AG09319 (cell line): ENCODE measurements at places on chromosomes 2 and 18.

GRCh38 chr2:111897924-111898702 lies at the start of gene MERTK:
Gene MERTK (plus strand): TSS chr2:111898607. CDS start chr2:111898736, 129 bp downstream.
- DNase-seq: no peak

GRCh38 chr2:219946021-219946420 lies 318.6 kb downstream of the SLC4A3 start:
- no peak for DNase-seq

GRCh38 chr2:11104794-11105660 lies 50.2 kb upstream of the SLC66A3 start:
- DNase-seq: no peak

- DNase-seq: no peak
Observed at GRCh38 chr2:233331536-233331935, 22.8 kb upstream of the DGKD start.

GRCh38 chr2:159875083-159875482 lies 77.1 kb upstream of the CD302 start:
- DNase-seq: no peak

GRCh38 chr2:150624001-150624401 lies 136.5 kb upstream of the RND3 start:
- DNase-seq: no peak

GRCh38 chr2:100857915-100858314 lies 38.0 kb downstream of the NPAS2 start:
- DNase-seq: peak; percentile 78

DNA sequence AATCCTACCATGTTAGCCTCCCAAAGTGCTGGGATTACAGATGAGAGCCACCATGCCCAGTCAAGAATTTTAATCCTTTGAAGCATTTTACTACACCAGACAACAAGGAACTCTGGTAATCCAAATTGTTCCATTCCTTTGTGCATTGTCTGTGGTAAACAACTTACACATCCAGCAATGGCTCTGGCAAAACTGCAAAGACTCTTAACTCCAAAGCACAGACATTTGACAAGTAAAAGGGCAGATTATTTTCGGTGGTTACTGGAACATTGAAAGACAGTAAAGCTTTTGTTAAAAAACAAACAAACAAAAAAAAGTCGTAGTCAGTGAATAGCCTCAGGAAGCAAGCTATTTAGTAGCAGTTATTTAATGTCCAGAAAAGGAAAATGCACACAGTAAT lies 33.2 kb upstream of the RMND5A start:
- no peak for DNase-seq

- DNase-seq: no peak
Observed at GRCh38 chr2:42102591-42103450, 55.0 kb downstream of the PKDCC start.

GRCh38 chr2:160257041-160257742 lies 57.1 kb upstream of the ITGB6 start:
- DNase-seq: no peak

DNA sequence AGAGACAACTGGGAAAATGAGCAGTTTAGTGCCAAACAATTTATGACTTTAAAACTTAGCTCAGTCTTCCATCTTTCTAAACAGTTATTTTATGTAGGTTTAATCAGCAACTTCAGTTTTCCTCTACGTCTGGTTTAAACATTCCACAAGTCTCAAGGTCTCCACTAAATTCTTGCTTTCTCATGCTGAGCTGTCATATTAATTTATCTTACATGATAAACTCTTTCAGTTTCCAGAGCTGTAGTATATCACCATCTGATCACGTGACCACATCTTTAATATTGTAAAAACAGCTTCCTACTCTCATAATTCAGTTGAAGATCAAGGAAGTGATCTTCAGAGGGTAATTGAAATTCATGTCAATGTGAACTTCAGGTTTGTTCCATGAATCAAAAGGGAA lies 158.6 kb downstream of the ZNF804A start:
- DNase-seq: no peak

DNA sequence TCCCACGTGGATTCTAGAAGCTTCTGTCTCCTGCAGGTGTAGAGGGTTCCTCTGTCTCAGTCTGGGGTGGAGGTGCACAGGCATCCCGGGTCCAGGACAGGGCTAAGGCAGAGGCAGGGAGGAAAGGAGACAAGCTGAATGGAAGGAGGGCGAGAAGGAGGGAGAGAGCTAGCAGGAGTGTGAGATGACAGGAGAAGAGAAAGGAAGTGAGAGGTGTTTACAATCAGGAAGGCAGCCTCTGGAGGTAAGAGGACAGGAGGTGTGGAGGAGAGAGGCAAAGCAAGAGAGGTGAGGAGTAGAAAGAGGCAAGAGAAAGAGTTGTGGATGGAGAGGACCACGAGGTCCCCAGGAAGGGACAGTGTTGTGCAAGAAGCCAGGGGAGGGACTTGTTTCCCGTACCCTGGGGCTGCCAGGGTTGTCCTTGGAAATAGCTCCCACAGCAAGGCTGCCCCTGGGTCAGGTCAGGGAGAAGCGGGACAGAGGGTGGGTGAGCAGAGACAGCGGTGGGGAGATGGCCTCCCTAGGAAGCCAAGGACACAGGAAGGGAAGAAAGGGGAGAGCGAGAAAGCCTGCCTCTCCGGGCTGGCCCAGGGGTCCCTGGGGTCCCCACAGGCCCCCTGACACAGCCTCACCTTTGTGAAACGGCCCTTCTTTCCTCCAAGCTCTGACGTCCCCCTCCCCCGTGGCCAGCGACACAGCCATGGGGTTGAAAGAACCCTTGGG lies 136.9 kb downstream of the CYP26B1 start:
- no peak for DNase-seq

GRCh38 chr18:79955302-79956075 lies 4.0 kb upstream of the SLC66A2 start:
- DNase-seq: no peak

DNA sequence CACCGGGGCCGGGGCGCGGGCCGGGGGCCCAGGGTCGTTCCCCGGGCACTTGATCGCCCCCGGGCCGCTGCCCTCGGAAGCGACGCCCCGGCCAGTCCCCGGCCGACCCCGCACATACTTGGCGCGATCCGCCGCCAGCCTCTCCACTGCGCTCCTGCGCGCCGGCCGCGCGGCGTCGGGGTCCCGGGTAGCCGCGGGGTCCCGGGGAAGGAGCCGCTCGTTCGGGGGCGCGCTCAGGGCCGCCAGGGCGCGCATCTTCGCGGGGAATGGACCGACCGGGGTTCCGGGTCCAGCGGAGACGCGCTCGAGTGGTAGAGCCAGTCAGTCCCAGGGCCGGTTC lies 204 bp downstream of the FAM110C start:
- DNase-seq: no peak

- no peak for DNase-seq
Observed at GRCh38 chr2:71721669-71722068, 268.3 kb downstream of the DYSF start.

DNA sequence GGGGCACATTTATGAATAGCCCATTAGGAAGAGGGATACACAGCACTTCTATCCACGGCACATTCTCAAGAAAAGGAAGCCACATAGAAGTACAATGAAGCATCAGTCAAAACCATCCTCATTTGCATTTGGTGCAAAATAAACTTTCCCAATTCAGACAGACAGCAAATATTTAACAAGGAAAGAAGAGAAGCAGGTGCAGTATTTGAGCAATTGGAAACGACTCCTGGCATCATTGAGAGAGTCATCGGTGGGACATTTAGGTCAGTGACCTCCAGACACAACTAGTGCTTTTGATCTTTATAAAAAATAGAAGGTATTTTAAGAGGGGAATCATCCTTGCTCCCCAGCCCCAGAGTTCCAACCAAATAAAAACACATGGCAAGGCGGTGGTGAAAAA lies 118.0 kb downstream of the MREG start:
- DNase-seq: no peak

GRCh38 chr2:24576617-24577016 lies 85.6 kb downstream of the NCOA1 start:
- DNase-seq: no peak

GRCh38 chr2:30072250-30072842 lies 74.5 kb upstream of the YPEL5 start:
- peak; percentile 40 for DNase-seq

DNA sequence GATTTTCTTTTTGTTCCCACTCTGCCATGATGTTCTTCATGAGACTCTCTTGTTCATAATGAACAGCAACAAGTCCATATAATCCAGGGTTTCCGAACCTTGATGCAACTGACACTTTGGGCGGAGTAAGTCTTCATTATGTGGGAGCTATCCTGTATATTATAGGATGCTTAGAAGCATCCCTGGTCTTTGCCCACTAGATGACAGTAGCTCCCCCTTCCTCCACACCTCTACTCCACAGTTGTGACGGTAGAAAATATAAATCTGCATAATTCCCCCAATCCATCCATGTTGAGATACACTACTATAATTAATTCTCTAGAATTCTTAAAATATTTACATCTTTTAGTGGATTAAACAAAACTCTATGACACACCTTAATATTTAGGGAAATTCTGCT lies 482.2 kb upstream of the CELF4 start:
- no peak for DNase-seq

GRCh38 chr18:79768745-79769144 lies 29.0 kb upstream of the KCNG2 start:
- no peak for DNase-seq

DNA sequence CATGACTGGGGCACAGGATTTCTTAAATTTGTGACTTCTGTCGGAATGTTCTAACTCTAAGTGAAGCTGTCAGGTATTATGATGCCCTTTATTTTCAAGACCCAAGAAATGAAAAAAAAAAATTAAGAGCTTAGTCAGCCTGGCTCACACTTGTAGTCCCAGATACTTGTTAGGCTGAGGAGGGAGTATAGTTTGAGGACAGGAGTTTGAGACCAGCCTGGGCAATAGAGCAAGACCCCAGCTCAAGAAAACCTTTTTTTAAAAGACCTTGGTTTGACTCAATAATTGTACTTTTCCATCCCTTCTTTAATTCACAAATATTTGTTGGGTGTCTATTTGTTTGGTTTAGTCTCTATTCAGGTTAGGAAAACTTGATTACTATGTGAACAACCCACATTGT lies 310.0 kb downstream of the STK39 start:
- no peak for DNase-seq

DNA sequence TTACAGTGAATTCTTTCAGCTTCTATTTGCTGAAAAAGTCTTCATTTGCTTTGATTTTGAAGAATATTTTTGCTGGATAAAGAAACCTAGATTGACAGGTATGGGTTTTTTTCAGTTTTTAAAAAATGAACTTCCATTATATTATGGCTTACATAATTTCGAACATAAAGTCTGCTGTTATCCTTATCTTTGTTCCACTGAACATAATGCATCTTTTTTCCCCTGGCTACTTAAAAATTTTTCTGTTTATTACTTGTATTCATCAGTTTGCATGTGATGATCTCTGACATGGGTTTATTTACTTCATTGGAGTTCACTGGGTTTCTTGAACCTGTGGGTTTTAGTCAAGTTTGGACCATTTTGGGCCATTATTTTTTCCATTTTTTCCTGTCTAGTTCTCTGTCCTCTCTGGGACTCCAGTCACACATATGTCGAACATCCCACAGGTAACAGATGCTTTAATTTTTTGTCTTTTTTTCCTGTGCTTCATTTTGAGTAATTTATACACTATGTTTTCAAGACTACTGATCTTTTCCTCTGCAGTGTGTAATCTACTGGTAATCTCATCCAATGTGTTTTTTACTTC lies 33.1 kb downstream of the SEC11C start:
- no peak for DNase-seq

DNA sequence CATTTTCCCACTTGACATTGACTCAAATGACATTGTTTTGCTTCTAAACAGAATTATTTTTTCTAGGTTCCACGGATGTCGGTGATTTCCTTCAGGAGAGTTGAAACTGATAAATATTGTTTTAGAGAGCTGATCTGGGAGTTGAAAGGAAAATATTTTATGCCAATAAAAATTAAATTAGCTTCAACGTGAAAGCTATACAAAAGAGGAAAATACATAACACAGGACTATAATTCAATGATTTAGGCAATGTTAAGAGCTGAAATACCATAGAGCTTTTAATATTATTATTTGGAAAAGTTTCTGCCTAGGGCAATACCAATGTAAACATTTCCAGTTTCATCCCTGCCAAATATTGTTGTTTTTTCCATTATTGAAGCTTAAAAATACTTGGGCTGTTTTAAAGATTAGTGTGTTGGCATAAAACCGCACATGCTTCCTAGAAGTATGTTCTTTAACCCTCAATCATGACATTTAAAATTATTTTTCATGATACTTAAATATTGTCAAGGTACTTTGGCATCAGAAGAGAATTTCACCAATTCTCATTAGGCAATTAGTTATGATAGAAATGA lies 18.6 kb upstream of the PDE1A start:
- DNase-seq: no peak

DNA sequence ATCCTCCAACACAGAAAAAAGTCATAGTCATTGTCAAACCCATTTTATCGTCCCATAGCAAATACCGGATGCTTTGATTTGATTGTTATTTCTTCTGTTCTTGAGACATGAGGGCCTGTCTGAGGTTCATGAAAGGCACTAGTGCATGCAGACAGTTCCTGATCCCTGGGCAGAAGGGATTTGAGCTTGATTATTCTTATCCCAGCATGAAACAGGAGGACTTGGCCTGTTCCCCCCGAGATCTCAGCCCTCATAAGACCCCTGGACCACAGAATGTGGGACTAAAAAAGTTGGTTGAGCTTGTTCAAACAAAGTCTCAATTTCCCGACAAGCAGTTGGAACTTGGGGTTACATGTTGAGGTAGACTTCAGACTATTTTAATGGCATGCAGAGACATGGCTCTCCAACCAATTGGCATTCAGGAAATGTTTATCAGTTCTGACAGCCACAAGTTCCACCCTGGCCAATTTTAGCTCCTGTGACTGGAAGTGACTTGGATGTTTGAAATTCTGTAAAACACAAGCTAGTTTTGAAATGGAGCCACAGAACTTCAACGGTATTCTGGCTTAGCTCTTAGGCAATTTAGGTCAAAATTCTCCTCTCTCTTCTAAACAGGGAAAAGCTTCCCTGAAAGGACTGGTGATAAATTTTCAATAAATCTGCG lies 366.9 kb upstream of the SLC14A2 start:
- peak; percentile 63 for DNase-seq

DNA sequence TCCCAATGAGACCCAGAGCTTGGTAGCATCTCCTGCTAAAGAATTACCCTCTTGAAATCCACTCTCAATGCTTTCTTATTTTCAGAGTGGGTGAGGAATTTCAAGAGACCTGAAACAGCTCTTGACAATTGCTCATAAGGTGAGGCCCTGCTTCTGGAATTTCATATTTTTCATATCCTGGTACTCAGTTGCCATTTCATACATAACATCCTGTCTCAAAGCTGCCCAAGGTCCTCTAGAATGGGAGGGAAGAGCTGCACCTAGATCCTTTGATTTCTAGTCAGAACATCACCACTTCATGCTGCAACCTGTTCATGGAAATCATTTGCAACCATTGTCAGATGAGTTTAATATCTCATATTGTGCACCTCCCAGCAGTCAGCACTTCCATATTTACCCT lies 404.8 kb upstream of the GALNT5 start:
- no peak for DNase-seq

- DNase-seq: no peak
Observed at GRCh38 chr2:7813541-7814292, 868.1 kb upstream of the ID2 start.

GRCh38 chr18:57744211-57744694 lies 58.9 kb downstream of the ATP8B1 start:
- no peak for DNase-seq

- DNase-seq: no peak
Observed at GRCh38 chr2:77487074-77487803, 34.9 kb downstream of the LRRTM4 start.
